ENCODE measurements at places on chromosomes 5 and 9.

DNA sequence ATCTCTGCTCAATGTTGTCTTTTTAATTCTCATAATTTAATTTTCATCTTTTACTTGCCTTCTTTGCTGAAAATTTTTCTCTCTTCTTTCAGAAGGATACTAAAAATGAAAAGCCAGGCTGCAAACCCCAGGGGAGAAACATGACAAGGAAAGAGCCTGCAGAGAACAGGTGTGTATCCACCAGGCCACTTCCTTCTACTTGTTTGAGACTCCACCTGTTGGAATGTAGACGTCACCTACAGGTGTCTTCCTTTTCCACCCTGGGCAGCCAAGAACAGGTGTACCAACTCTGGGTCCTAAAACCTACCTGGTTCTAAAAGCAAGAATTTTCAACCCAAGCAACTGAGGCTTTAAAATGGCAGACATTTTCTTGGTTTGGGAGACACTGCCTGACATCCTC, 166.8 kb downstream of the ATP10B start:
- DNase-seq = no peak

- DNase-seq = no peak
These were observed 343.6 kb downstream of the SPATA31D1 start for GRCh38 chr9:82332018-82332773.

DNA sequence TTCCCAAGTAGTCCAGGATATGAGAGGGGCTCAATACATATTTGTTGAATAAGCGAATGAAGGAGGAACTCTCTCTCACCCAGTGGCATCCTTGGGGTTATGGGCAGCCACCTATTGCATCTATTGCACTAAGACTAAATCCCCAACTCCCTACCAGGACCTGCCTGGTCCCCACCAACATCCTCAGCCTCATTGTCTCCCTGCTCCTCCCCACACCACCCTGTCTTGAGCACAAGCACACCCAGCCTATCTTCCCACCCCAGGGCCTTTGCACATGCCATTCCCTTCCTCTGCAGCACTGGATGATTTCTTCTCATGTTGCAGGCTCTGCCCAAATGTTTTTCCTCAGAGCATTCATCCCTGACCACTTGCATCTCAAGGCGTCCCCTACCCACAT, 133.8 kb downstream of the BARX1 start:
- no peak for DNase-seq

DNA sequence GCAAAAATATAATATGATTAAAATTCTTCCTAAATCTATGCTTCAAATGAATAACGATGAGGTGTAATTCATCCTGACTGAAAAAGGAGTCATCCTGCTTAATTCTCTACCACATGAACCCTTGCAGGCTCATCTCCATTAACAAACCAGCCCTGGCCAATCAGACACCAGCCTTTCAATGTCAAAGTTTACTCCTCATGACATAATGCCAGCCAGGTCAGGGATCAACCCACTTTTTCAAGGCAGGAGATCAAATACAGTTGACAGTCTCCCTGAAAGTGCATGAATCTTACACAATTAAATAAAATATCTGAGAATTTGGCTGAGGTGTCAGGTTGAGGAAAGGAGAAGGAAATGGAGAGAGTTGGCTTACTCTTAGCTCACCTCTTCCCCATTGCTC, 7.0 kb downstream of the GRIN3A start:
- DNase-seq = no peak

DNA sequence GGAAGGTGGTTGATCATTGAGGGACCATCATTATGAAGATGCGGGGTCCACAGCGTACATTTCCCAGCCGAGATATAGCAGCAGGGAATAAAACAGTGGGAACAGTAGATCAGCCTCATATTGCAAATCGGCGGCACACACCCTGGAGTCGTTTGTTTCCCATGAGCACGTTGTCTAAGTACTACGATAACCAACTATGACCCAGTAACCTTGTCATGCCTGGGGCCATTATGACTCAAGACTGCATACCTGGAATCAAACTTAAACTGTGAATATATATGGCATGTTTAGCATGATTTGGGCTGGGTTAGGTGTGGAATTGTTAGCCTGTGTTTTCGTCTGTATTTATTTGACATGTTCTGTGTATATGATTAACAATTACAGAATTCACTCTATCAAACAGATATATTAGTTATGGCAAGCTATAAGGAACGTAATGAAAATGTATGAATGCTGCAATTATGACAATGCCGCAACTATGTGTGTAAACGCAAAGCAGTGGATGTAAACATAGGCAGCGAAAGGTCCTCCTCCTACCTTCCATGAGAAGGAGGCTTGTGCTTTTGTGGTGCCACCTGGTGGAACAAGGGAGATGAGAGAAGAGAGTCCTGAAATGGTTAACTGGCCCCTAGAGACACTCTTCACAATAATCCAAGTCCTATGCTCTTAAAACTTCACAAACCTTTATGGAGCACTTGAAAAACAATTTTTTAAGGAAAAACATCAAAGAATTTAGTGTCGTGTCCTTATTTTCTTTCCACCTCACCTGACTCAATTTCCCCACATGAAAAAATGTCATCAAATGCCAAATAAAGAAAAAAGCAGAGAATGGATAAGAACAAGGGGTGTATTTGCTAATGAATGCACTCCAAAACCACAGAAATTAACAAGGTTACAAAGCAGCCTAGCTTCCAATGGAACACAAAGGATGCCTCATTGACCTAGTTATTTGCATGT, 47.1 kb downstream of the SEMA5A start:
- no peak for DNase-seq

DNA sequence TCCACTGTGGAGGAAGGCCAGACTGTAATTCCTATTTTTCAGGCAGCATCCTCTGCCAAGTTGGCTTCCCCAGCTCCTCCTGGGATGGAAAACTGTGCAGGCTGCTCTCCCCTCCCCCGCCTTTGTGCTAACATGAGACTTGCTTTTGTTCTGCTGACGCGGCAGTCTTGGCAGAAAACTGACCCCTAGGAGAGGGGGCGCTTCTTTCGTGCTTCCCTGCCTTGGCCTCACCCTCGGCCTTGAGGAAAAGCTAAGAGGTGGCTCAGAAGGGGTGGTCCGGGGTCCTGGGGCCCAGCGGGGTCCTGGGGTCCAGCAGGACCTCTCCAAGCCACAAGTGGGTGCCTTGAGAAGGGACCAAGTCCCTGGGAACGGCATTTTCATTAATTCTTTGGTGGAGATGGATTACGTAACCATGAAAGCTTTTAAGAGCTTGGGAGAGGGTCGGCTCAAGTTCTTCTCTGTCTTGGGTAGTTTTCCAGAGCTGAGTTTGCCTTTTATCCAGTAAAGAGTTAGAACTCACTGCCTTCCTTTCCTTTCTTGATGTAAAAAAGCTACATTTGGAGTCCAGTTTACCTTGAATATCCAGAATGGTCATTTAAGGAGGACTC, 51.0 kb downstream of the SH3PXD2B start:
- DNase-seq = no peak

DNA sequence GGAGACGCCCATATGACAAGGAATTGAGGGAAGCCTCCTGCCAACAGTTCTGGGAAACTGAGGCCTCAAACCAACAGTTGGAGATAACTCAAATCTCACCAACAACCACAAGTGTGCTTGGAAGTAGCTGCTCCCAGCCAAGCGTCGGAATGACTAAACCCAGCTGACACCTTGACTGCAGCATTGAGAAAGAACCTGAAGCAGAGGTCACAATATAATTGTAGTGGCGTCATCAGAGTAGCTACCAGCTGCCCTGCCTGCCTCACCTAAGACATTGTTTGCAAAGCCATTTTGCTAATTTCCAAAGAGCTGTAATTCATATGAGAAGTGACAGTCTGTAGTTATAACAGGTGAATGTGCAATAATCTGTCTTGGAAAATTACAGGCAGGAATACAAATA, 40.8 kb upstream of the ANKRD31 start:
- no peak for DNase-seq

DNA sequence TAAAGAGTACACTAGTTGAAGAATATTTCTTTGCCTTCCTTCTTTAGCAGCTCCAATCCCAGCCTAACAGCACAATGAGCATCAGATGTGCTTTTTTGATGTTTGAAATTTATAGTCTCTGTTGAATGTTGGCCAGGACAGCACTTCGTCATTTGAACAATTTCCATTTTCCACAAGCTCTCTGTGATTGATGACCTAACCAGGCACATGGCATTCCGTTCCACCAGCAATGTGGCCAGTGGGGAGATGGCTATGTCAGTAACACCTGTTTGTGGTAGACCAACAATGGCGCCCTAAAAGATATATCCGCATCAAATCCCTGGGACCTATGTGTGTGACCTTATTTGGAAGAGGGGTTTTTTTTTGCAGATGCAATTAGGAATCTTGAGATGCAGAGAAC, 66.8 kb downstream of the PALM2AKAP2 start:
- DNase-seq = no peak

- DNase-seq = no peak
These were observed 574.8 kb downstream of the PSAT1 start for GRCh38 chr9:78871452-78872331.

- DNase-seq = no peak
These were observed 295.9 kb downstream of the PSAT1 start for GRCh38 chr9:78592811-78593210.

DNA sequence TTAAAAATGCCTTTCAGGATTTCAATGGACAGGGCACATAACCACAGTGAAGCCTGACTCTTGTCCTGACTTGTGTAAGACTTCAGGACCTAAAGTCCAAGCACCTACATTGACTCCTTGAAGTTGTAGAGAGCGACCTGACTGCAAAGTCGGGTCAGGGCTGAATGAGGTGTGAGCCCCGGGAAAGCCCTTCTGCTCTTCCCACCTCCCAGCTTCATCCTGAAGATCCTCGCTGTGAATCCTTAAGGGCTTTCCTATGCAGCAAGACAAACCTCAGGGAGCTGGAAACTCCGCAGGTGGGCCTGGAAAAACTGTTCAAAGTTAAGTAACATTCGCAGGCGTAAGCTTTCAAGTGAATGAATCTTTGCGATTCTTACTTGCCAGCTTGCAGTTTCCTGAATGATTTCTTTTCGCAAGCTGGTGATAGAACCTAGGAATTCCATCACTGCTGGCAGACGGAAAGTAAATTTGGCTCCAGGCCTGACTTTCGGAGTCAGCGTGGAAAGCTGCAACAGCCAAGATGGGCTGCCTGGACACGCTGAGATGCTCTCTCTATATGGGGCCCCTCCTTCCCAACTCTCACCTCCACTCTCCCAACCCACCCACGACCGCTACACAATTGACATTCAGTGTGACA, 10.9 kb downstream of the SEMA5A start:
- DNase-seq = no peak

DNA sequence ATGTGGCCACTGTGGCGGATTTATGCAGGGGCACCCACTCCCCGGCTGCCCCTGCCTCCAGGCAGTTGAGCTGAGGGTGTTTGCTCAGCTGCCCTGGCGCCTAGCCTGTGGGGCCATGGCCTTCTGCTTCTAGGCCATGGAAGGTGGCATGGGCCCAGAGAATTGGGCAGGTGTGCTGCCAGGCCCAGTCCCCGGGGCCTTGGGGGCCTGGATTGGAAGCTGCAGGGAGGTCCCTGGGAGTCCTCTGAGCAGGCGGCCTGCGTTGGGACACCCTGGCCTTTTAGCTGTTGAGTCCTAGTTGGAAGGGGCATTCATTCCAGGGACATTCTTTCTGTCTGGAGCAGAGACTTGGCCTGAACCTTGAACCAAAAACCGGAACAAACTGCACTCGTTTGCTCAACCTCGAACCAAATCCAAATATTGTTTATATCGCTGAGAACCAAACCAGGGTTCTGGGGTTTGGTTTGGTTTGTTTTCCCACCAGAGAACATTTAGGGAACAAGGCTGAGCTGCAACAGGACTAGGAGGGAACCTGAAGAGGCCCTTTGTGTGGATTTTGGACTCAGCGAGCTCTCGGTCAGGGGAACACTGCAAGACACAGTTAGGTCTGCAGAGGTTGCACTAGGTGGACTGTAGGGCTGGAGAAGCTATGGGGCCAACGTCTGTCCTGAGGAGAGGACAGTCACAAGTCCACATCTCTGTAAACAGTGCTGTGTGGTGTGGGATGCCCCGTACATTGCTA, 116.8 kb downstream of the BOD1 start:
- no peak for DNase-seq

DNA sequence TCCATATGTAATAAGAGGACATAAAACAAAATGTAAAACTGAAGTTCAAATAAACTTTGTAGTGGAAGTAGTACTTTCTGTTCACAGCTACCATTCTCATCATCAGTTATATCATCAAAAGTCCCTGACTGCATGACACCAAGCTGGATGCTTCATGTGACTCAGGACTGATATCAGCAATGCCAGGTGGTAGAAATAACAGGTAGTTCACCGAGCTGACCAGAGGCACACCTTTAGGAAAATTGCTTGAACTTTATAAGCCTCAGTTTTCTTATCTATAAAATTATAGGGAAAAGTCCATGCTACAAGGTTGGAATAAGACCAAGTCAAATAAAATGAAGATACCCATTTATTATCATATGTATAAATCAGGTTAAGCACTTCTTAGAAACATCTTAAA, 124.9 kb upstream of the PTGER4 start:
- no peak for DNase-seq

DNA sequence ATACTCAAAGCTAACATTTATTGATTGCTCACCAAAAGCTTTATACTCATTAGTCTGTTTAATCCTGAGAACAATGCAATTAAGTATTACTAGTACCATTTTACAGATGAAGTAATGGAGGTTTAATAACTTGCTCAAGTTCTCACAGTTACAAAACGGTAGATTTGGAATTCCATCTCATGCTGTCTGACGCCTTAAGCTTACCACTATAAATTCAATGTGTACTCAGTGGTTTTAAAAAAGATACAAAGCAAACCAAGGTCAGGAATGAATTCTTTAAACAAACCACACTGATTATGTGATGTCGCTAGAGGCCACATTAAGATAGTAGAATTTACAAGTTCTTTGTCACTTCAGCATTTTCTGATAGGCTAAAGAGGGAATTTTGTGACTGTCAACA, 1.2 kb upstream of the C5orf63 start:
- DNase-seq = no peak

GRCh38 chr9:401223-401622, 186.6 kb downstream of the DOCK8 start:
- no peak for DNase-seq

DNA sequence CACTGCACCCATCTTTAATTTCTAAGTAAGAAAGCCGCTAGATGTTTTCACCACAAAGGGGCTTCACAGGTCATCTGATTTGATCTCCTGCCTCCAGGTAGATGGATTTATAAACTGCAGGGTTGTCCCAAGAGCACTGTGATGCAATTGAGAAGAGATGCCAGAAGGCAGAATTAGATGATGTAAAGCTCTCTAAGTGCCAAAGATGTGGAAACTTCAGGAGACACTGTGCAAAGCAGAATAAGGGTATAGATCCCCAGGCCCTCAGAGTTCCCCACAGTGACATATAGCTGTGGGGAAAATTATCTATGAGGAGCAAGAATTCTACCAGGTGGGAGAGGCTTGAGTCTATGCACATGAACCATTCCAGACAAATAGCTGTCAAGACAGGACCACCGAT, 90.5 kb downstream of the FSTL4 start:
- DNase-seq = no peak

GRCh38 chr9:136644343-136644592, 18.4 kb upstream of the EGFL7 start:
- DNase-seq = no peak

- no peak for DNase-seq
These were observed 16.3 kb upstream of the NANS start for GRCh38 chr9:98040212-98040611.
